SW 1271 (cell line): ENCODE measurements at places on chromosomes 1 and 21.

DNA sequence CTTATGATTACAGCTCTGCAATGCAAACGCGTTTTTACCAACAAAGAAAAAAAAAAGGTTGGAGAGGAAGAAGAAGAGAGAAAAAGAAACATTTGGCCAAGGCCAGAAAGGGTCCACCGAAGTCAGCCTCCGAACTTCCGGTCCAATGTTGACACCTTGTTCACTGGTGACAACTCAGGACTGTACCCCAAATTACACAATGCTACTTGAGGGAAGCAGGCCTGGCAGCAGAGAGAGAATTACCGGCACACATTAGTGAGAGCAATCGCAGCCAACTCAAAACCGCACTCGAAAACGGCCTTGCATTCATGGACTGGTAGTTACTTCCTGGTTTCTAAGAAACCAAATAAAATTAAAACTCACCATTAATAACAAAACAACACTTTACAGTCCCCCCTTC lies 652.5 kb downstream of the KIF26B start:
- no peak for DNase-seq

DNA sequence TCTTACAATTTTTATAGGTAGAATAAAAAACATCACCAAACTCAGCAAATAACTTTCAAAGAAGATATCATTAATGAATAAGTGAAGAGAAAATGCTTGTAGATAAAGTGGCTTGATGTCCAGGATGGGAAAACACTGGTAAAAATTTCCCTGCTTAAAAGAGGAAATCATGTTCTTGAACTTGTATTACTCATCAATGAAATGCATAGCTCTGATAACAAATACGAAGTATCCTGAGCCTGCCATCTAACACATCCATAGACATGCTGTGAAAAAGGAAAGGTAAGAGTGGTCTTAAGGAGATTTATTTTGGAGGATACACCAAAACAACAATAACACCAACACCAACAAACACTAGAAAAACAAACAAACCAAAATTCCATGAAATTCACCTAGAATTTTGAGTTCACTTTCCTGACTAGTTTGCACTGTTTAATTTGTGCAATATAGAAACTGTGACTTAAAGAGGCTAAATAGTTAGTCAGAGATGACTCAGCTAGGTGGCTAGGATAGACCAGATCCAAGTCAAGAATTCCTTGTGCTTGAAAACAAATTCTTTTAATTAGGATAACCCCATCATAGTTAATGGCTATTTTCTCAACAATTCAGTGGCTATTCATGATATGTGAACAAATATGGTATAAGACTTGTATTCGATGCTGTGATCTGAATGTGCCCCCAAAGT lies 179.8 kb upstream of the KCNK2 start:
- no peak for DNase-seq

DNA sequence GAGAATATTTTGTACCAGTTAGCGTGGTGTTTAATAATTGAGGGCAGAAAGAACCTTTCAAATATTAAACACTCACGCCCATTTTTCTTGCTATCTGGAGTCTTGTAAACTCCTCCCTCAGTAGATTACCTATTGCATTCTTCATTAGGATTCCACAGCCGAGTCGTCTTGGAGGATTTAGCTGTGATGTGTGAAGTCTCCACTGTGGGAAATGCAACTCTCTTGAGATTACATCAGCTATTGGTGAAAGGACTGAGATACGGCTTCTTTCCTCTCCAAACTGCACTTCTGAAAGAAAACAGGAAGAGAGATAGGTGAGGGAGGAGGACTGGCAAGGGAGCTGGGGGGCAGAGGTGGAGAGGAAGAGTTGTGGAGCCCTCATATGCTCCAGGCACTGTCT lies 36.1 kb downstream of the ACTA1 start:
- no peak for DNase-seq

DNA sequence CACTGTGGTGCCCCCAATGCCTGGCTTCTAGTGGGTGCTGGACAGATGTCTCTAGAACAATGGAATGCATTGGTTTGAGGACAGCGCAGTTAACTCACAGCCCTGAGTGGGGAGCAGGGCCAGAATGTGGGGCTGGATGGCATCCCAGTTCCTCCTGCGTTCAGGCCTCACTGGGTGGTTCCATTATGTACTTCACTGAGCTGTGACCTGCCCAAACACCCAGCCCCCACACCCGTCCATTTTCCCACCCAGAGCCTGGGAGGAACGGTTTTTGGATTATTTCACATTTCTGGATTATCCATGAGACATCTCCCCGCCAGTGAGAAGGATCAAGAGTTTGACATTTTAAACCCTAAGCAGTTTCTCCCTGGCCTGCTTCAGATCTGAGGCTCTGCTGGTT lies 55.3 kb upstream of the WASF2 start:
- no peak for DNase-seq

GRCh38 chr1:189821833-189822232 lies 655.8 kb downstream of the BRINP3 start:
- DNase-seq, result no peak

DNA sequence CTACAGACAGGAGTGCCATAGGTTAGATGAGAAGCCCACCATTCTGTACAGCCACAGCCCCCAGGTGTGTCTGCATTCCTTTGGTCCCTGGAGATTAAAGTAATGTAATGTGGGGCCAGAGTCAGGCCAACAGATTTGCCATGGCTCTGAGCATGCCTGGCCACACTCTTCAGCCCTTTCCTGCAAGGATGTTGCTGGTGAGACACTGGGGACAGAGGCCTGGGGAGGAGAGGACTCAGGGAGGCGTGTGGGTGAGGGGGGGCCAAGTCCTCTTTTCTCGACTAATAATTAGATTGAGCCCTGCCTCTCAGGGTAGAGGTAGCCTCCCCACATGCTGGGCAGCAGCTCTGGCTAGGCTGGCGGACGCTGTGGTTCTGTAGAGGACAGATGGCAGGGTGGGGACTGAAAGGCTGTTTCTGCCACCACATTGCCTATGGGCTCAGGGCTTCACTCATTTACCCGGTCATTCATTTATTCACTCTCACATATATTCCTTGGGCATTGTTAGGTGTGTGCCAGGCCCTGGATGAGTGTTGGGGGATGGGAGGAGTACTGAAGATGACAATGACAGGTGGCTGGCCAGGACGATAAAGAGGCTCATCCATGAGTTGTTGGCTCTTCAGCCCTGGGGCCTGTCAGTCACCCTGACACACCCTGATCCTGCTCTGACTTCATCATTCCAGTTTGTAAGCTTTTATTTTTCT lies 7.1 kb upstream of the PRCC start:
- DNase-seq, result no peak

DNA sequence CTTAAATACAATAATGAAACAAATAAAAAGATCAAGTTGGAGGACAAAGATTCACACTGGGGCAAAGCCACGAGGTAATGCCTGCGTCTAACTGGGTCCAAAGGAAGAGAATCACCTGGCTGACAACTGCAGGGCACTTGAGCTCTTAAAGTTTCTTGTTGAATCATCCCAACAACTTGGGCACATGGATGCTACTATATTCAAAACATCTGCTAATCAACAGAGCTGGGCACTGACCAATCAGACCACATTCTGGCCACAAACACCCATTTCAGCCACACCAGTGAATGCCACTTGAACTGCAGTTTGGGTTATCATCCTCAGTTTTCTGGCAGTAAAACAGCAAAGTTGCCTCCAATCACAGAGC lies 51.0 kb downstream of the ABCA4 start:
- no peak for DNase-seq

- DNase-seq, result no peak
Observed at GRCh38 chr21:44614161-44614631, 2.3 kb downstream of the KRTAP10-8 start.

DNA sequence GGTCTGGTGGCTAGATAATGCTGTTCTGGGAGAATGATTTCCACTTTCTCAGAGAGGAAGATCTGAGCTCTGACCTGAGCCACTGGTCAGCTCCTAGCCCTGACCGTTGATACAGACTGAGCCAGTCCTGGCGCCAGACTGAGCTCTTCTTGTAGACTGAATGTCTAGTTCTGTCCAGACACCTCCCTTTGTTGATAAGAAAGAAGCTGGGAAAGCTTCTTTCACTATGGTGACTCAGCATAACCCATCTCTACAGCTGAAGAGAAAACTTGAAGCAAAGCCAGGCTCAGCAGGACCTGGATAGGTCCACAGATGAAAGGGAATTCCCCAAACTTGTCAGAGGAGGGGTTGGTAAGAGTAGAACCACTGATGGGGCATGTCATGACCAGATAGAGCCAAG lies 9.9 kb upstream of the TRABD2B start:
- DNase-seq, result no peak

GRCh38 chr21:37675202-37675801 lies 241.0 kb downstream of the KCNJ6 start:
- no peak for DNase-seq

DNA sequence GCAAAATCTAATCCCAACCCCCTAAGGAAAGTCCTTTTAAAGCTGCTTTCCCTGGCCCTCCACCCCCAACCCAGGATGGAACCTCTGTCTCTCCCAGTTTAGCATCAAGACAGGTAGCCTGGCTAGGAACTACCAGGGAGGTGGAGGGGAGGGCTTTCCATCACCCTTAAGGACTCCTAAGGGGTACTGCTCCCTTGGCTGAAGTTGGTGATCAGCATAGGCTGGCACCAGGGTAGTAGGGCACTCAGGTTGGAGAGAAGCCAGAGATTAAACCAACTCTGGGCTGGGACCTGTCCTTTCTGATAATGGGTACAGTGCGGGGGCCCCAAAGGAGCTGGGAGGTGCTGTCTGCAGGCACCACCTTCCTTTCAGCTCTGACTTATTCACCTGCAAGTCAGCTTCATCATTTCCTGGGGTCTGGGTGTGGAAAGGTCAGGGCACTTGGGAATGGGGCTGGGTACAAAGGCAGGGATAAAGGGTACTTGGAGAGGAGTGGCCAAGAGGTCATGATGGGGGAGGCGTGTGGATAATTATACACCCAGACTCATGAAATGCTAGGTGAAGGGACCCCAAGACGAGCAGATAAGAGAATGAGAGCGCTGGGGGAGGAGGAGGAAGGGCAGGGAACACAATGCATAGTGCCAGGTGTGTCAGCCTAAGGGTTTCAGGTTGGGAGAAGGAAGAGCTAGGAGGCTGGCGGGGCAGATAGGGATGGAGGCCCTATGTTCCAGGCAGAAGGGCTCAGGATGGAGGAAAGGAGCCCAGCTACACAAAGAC lies 1.2 kb downstream of the ARHGEF2 start:
- DNase-seq, result no peak

GRCh38 chr1:214547747-214548146 lies 3.7 kb downstream of the PTPN14 start:
- no peak for DNase-seq

- no peak for DNase-seq
Observed at GRCh38 chr1:245765230-245766000, 610.6 kb downstream of the KIF26B start.
